ENCODE measurements at places on chromosomes 16 and 17.

- DNase-seq: no peak
Observed at GRCh38 chr17:57600074-57600473, 145.0 kb downstream of the CCDC182 start.

GRCh38 chr17:32720671-32721070, 156.3 kb downstream of the MYO1D start:
- DNase-seq: no peak

DNA sequence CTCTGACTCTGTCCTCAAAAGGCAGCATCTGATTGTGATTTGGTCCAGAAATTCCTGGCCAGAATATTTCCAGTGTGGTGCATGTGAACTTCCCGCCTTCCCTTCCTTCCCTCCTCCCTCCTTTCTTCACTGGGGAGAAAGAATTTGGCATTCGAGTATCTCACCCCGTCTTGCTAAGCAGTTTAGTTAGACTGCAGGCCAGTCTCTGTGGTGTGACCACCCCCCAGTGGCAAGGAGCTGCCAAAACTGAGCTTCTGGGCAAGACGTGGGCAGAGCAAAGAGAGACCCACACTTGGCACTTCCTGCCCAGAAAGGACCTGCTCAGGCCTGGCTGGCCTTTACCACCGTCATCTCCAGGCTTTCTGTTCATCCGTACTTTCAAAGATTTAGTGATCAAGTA, 36.4 kb downstream of the SNX20 start:
- DNase-seq: peak; percentile 56

- DNase-seq: no peak
Observed at GRCh38 chr17:49717371-49717861, 9.7 kb upstream of the SLC35B1 start.

GRCh38 chr16:66079671-66080334, 286.7 kb upstream of the CDH5 start:
- DNase-seq: no peak

DNA sequence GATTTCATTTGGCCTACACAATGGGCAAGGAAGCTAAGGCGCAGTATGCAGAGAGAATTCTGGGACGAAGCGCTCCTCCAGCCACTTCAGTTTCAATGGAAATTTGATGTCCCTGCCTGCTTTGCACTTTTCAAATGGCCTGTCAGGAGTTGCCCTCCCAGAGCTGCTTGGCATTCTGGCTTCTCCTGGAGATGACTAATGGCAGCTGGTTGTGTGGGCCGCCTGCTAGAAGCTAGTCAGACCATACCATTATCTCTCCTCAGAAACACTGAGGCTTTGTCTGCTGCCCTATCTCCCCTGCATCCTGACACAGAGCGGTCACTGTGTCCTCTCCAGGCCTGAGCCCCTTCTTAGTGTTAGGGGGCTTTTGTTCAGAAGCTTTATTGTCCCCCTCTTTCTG, 180.1 kb downstream of the SPECC1 start:
- no peak for DNase-seq

DNA sequence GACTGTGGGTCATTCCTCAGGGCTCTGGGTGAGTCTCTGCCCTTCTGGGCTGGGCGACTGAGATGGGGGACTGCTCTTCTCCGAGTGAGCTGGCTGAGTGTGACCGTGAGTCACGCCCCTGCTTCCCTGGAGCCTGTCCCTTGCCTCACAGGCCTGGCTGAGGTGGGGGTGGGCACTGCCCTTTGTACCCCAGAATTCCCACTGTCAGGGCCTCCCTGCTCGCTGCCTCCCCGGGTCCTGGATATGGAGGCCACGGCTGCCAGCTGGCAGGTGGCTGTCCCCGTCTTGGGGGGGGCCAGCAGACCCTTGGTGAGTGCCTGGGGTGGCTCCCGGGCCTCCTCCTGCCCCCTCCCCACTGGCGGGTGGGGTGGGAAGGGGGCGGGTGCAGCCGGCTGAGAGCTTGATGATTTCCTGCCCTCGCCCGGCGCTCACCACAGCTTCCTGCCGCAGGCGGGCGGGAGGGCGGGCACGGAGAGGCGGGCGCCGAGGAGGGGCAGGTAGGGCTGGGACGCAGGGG, at the start of gene LAT:
LAT (plus strand) TSS at position 434 of the 517 bp plus-strand sequence. CDS start 366 bp downstream, outside the sequence.
- DNase-seq: no peak

- DNase-seq: no peak
Observed at GRCh38 chr16:31542763-31543162, 15.1 kb downstream of the AHSP start.

DNA sequence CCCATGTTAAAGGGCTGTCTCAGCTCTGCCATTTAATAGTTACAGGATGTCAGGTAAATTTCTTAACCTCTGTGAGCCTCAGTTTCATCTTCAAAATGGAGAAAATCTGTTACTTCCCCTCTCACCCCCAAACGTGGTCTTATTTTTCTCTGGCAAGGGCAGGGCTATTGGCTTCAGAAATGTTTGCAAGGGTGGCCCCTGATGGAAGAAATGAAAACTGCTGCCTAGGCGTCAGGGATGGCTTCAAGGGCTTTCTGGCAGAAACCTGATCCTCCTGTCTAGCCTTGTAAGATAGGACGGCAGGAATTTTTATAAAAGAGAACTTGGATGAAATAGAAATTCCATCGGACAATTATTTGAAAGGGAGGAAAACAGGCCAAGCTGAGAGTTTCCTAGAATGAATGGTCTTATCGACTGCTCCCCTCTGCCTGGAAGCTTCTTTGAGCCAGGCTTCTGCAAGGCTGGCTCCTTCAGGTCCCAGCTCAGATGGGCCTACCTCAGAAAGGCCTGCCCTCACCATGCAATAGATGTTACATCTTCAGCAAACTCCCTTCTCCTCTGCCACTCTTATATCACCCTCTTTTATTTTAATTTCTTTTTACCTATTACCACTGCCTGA, 43.0 kb upstream of the TANGO6 start:
- peak; percentile 77 for DNase-seq

GRCh38 chr17:52824542-52824941, 666.0 kb upstream of the CA10 start:
- no peak for DNase-seq

- DNase-seq: no peak
Observed at GRCh38 chr16:14407786-14408399, 222.2 kb downstream of the PARN start.

- peak; percentile 93 for DNase-seq
Observed at GRCh38 chr16:1959269-1960039, at the start of gene NDUFB10. Gene NDUFB10, plus strand, starts transcription at chr16:1959538. Its CDS starts 87 bp downstream, at chr16:1959625.

- DNase-seq: peak; percentile 85
Observed at GRCh38 chr16:80899809-80900592, 95.6 kb upstream of the CDYL2 start.

- no peak for DNase-seq
Observed at GRCh38 chr16:15542734-15543347, 100.1 kb downstream of the MARF1 start.

- no peak for DNase-seq
Observed at GRCh38 chr17:38914741-38915638, 10.4 kb upstream of the LASP1NB start.

GRCh38 chr17:2959371-2960130, 103.9 kb downstream of the OR1D5 start:
- DNase-seq: no peak

DNA sequence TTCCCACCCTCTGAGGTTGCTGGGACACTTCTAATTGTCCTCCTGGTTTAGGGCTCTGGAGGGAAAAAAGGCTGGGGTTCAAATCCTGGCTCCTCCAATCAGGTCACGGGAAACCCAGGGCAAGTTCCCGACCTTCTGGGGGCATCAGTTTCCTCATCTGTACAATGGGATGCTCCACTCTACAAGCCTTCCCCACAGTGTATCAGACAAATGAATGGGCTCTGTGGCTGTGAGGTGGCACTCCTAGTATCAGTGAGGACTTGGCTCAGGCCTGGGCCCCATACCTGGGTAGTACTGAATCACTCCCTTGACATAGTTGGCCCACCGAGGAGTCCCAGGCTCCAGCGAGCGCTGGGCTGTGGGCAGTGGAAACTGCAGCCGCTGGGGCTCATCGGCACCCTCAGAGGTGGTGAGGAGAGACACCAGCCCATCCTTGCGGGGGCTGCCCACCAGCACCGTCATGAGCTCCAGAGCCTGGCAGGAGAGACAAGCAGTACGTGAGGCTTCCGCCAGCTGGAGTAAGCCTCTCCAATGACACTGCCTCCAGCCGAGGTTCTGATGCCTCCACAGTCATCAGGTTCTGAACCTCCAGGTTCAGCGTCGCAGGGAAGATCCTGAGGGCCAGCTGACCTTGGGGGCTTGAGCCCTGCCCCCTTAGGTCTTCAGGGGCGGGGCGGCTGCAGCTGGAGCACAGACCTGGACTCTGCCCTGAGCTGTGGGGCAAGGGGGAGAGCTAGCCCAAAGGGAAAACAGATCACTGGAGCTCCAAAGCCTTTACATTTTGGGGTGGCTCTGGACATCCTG, 1.2 kb downstream of the GALK1 start:
- DNase-seq: no peak

Data from right forelimb (tissue), 1 donor.